Activated CD4-positive, CD25-positive, alpha-beta regulatory T cell treated with anti-CD3 and anti-CD28 coated beads, Interleukin-2, amount 50 U/mL, for 16 hours (primary cell): ENCODE measurements at places on chromosomes 5 and 9.

DNA sequence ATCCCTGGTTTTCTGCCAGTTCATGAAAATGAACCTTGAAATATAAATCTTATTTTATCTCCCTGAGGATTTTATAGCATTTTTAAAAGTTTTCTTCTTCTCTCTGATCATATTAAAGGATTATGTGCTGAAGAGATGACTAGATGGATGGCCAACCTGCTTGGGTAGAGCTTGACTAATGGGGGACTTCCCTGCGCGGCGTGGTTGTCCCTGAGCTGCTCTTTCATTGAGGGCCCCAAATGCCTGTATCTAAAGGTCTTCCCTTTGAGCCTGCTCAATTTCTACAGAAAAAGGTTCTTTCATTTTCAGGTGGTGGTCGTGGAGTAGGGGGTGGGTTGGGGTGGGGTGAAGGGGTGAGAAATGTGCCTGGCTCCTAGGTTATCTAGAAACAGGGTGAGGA lies 20.5 kb upstream of the CDKN2AIPNL start:
- DNase-seq: no peak

GRCh38 chr9:101376111-101376848 lies 8.5 kb downstream of the BAAT start:
- no peak for DNase-seq

GRCh38 chr9:127277099-127277498 lies 12.5 kb downstream of the GARNL3 start:
- no peak for DNase-seq

GRCh38 chr9:26026423-26027100 lies 348.3 kb upstream of the TUSC1 start:
- no peak for DNase-seq

DNA sequence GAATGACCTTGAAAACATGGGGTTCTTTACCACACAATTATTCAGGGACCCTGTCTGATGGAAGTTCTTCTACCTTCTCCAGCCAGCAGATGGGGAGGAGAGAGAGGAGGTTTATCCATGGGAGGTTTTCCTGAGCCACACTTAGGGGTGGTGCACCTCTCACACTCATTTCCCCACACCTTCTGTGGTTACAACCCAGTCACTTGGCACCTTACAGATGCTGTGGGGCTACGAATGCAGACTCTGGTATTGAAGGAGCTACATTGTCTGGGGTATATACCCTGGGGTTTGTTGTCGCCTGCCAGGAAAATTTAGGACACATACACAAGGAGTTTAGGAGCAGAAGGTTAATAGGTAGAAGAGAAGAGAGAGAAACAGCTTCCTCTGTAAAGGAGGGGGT lies 67.5 kb downstream of the F2RL2 start:
- no peak for DNase-seq

- peak; percentile 40 for DNase-seq
These were observed 1.0 kb upstream of the GOLGA1 start for GRCh38 chr9:124941679-124942561.
